ENCODE measurements at places on chromosomes 11 and 22.

DNA sequence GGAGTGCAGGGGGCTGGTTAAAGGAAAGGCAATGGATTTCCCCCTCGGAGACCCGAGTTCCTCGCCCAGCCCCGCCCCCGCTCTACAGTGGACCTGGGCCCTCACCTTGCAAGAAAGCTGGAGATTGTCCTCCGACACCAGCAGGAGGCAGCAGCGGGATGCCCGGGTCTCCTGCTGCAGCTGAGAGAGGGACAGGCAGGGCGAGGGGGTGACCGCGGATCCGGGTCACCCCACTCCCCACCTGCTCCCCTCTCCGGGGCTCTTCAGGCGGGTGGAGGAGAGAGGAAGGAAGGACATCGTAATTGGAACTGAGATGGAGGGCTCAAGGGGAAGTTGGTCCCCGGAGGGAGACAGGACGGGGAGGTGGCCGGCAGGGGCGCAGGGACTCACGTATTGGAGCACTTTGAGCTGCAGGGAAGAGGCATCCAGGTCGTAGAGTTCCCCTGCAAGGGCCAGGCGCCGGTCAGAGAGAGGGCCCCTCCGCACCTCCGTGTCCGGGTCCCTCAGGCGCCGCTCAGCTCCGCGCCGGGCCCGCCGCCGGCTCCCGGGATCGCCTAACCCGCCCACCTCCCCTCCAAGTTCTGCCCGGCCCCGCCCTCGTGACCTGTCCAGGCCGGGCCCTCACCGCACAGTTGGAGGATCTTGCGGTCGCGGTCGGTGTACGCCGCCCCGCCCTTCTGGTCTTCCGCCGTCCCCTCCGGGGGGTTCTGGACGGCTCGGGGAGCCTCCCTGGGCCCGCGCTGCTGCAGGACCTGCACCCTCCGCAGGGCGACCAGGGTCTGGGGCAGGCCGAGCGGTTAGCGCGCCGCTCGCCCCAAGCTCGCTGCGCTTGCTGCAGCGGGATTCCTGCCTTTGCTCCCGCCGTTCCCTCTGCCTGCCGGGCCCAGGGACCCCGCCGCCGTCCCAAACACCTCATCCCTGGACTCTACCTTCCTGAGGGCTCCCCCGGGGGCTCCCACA lies 84.1 kb downstream of the PDE2A start:
- DNase-seq: no peak

- no peak for DNase-seq
Measured at GRCh38 chr11:69004411-69005182, 8.4 kb downstream of the MRGPRF start.

DNA sequence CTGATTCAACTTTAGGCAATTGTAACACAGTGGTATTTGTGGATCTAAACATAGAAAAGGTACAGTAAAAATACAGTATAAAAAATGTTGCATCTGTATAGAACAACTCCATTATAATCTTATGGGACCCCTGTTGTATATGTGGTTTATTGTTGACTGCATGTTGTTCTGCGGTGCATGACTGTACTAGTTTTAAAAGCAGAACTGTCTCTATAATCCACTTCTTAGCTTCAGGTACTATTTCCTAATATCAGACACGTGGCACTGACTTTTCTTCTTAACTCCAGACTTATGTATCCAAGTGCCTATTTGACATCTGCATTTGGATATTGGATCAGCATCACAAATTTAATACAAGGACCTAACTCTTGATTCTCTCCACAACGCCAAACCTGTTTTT lies 41.1 kb downstream of the PACS1 start:
- no peak for DNase-seq

DNA sequence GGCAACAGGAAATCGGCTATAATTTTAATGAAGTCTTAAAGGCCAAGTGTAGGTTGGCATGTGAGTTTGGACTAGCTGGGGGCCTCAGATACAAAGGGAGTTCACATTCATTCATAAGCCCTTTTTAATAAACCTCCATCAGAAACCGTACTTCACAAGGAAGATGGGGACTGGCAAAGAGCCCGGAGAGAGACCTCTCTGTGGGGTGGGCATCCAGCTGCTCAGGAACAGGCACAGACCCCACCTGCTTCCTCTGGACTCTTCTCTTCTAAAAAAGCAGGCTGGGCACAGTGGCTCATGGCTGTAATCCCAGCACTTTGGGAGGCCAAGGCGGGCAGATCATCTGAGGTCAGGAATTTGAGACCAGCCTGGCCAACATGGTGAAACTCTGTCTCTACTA lies 3.9 kb upstream of the ARFGAP3 start:
- DNase-seq: no peak

DNA sequence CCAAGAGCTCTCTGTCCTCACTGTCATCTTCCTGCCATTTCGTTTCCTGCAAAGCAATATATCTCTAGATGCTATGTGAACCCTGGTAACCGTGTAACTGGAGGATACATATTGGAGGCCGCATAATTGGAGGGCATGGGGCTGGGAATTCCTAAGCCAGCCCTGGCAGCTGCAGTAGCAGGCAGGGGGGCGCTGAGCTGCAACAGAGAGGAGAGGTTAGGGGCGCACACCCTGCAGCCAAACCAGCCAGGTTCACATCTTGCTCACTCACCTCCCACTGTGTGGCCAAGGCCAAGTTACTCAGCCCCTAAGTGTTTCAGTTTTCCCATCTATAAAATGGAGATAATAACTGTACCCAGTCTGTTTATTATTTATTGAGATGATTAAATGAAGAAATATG lies 39.9 kb upstream of the ZBTB16 start:
- no peak for DNase-seq

DNA sequence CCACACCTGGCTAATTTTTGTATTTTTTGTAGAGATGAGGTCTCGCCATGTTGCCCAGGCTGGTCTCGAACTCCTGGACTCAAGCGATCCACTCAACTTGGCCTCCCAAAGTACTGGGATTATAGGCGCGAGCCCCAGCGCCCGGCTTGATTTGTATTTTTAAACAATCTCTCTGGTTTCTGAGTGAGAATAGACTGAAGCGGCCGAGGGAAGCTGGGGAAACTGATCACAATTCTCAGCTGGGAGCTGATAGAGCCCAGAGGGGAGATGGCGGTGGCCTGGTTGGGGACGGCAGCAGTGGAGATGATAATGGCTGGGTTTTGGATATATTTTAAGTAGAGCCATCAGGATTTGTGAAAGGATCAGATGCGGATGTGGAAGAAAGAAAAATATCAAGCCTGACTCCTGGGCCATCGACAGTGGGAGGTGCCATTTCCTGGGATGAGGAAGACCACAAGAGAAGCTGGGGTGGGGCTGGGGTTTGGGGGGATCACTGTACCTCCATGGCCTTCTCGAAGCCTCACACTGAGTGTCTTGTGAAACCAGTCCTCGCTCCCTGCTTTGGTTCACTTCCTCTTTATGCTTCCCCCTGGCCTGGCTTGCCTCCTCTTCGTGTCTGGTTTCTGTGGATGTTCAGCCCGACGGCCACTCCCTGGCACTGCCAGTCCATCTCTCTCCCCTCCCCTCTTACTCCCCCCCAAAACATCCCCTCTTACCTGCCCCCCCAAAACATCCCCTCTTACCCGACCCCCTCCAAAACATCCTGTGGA lies 51.9 kb downstream of the IGLL1 start:
- no peak for DNase-seq

GRCh38 chr11:26227883-26228502 lies 103.9 kb upstream of the ANO3 start:
- DNase-seq: no peak

GRCh38 chr11:88474655-88475054 lies 137.1 kb upstream of the CTSC start:
- DNase-seq: no peak

DNA sequence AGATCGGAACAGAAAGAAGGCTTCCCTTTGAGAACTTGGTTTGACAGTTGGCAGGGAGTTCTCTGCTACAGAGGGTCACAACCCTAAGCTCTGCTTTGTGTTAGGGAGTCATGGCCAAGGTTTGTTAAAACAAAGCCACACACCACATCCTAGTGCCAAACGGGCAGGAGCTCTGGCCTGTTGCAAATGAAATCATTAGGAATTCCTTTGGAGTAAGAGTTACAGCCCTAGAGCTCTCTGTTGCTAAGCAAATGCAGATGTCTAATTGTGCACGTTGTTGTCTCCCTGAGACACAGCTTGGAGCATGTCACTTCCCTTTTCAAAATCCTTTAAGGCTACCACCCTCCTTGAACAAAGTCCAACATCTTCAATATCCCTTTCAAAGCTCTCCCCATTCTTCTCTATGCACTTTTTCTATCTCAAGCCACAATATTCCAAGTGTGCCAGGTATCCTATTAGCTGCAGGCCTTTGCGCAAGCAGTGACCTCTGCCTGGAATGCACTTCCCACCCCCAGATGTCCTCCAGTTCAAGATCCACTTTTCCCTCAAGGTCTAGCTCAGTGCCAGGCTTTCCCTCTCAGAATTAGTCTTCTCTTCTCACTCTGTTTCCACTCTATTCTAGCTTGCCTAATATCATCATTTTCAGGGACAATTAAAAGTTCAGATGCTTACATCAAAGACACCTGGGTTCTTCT lies 253.7 kb upstream of the POU2AF2 start:
- peak; percentile 68 for DNase-seq

- DNase-seq: no peak
Measured at GRCh38 chr11:32402836-32403235, 32.5 kb downstream of the WT1 start.

DNA sequence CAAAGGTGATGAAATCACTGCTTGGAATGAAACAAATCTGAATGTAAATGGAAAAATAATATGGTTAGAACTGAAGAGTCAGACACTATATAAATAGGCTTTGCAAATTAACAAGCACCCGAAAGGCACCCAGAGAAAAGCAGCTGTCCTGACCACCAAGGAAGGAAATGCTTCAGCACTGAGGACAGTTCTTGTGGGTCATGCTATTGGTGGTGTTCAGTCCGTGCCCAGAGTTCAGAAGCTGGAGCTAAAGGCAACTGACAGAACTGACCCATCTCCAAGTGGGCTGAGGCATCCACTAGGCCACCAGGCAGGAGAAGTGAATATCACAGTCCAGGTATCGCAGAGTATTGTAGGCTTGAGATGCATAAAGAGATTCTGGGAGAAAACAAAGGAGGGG lies 208.9 kb downstream of the OPCML start:
- no peak for DNase-seq

DNA sequence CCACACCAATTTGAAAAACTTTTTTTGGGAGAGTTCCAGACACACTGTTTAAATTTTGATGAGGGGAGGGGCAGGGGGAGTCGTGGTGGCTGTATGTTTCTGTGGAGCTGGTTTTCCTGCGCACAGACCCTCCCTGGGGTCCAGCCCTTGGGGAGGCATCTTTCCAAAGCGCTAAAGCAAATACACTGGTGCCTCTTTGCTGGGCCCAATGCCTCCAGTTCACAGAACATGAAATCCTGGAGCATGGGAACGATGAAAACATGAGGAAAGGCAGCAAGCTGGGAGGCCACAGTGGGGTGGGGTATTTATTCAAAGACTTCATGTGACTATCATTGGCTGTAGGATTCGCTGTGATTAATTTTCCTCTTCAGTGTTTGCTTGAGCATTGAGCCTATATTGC lies 135.3 kb downstream of the CCDC34 start:
- DNase-seq: peak; percentile 50

- DNase-seq: no peak
Measured at GRCh38 chr11:77866336-77866735, 45.4 kb downstream of the AAMDC start.

DNA sequence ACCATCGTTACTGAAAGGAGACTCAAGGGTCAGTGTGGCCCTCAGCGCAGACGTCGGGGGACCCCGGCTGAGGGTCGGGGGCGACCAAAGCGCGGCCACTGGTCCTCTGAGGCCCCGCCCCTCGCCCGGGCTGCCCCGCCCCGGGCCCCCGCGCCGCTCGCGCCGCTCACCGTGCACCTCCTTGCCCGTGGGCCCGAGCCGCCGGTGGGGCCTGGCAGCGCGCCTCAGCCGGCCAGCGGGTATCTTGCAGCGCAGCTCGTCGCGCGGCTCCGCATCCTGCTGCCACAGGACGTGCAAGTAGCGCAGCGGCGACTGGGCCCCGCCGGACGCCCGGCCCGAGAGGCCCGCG lies 419 bp downstream of the ANKRD54 start:
- no peak for DNase-seq

- peak; percentile 100 for DNase-seq
Measured at GRCh38 chr22:30196141-30196879, 50.2 kb downstream of the LIF start.

DNA sequence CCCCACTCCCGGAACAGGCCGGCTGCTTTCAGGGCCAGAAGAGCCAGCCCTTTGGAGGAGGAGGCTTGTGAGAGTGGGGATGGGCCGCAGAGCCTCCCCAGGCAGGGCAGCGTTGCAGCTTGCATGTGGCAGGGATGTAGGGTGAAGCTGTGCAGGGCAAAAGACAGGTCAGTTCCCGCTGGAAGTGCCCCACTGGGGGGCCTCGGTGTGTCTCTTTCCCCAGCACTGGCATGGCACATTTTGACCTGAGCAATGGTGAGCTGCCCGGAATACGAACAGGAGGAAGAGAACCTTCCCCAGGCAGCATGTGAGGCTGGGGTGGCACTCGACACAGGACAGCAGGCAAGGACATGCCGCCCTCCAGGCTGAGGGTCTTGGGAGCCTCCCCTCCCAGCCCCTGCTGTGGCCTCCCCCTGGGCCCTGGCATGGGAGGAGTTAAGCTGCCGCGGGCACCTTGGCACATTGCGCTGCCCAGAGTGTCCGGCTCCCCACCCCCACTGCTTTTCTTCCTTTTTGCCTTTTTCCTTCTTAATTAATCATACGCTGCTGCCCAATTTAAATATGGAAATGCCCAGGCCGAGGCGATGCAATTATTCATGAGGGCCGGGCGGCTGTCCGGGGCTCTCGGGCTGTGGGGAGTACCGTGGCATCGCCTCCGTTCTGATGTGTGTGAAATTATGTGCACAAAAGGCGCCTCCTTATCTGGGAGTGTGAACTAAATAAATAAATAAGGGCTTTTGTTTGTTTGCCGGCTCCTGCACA lies 76.0 kb upstream of the WNT7B start:
- DNase-seq: no peak

DNA sequence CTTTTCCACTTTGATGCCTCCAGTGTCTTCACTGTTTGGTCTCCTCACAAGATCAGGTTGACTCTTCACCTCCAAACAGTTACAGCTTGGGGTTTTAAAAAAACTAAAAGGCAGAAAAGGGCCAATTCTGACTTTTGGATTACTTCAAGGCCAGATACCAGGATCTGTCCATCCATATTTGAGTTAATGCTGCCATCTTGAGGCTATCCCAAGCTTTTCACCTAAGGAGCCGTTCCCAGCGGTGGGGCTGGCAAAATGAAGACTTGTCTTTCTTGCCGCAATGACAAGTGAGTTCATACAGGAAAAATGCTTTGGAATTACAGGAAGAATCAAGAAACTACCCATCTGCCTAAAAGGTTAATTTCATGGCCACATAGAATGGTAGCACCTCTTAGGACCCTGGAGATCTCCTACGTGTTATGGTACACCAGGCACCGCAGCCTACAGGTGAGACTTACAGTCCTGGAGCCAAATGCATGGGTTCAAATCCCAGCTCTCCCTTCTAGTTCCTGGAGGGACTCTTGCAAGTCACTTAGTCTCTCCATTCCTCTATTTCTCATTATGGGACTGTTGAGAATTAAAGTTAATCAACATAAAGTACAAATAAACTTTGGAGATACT lies 6.0 kb upstream of the OR5B21 start:
- DNase-seq: peak; percentile 67

- DNase-seq: no peak
Measured at GRCh38 chr11:19955660-19956059, 204.6 kb downstream of the DBX1 start.

Data from fibroblast of skin of scalp (primary cell).